ENCODE measurements at places on chromosomes 4 and X.

DNA sequence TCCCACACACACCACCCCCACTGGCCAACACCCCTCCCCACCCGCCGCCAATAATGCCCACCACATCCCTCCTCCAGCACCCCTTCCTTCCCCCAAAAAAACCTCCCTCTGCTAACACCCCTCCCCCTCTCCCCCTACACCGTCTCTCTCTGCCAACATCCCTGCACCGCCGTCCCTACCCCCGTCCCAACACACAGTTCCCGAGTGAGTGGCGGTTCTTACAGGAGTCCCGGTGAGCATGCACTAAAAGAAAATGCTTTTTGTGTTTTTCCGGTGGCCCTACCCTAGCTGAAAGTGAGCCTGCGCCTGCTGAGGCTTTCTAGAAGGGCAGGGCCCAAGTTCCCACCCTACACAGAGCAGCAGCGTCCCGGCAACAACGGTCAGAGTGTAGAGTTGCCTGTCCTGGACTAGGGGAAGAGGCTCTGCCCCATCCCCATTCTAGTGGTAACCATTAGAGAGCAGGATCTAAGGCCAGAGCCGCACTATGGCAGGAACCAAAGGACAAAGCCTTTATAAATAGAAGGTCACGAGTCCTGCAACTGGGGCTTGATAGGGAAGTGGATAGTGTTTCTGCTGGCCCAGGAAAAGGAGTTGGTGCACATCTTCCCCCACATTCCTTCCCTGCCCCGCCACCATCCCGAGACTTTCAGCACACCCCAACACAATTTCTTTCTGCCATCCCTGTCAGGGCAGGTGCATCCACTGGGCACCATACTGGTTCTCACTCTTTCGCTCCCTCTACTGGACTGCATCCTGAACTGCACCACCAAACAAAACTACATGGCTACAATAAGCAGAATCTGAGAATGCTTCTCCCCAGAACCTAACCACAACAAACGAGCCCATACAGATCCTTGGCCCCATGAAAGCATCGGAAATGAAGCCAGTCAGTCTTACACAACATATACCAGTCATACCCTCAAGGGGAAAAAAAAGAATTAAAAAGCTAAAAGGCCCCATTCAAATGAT, 78.1 kb upstream of the PAGE3 start:
- peak; percentile 58 for DNase-seq

- DNase-seq = no peak
Observed at GRCh38 chr4:123229286-123229685, 167.3 kb upstream of the SPRY1 start.

GRCh38 chr4:145276050-145276449, 95.7 kb upstream of the OTUD4 start:
- no peak for DNase-seq

GRCh38 chrX:121832446-121832845, 785.0 kb downstream of the GLUD2 start:
- DNase-seq = no peak

DNA sequence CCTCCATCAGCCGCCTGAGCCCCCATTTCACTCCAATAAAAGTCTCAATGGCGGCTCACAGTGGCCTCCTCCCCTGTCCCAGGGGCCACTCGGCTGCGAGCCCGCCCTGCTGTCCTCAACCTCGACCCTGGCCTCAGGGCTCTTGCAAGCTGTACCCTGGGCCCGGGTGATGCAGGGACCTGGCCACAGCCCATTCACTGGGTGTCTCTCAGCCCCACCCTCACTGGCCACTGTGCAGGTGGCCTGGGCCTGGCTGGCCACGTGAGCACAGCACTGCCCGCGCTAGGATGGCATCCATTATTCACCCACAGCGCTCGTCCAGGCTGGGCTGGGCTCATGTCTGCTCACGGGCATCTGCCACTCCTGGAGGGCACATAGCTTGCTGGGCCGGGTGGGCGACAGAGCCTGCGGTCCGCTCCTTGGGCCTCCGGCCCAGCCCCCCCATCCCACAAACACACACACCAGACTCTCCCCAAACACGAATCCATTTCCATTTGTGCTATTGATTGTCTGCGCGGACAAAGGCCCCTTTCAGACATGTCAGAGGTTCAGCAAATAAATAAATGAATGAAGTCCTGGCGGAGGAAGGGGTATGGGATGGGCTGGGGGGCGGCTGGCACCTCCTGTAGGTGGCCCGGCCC, 16.5 kb upstream of the FGFR3 start:
- no peak for DNase-seq

- no peak for DNase-seq
Observed at GRCh38 chr4:42736527-42737195, 79.8 kb upstream of the ATP8A1 start.

DNA sequence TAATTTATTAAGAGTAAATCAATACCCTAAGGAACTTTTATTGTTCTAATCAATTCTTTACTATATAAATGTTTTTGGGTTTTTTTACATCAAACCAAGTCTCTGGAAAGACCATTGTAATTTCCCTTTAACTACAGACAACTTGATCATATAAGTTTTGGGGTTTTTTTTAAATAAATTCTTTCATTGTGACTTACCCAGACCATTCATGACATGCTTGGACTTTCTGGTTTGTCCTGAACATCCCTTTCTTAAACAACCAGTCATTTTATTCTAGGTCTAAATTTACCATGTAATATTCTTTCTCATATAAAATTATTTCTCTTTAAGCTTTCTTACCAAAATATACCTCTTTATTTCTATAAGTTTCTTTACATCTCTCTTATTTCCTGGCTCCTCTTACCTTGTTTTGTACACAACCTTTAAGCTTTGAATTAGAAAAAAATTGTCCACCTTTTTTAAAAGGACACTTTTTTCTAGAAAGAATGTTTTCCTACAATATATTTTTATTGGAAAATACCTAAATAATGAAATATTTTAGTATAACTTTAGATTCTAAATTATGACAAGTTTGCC, 8.4 kb downstream of the CNGA1 start:
- no peak for DNase-seq

DNA sequence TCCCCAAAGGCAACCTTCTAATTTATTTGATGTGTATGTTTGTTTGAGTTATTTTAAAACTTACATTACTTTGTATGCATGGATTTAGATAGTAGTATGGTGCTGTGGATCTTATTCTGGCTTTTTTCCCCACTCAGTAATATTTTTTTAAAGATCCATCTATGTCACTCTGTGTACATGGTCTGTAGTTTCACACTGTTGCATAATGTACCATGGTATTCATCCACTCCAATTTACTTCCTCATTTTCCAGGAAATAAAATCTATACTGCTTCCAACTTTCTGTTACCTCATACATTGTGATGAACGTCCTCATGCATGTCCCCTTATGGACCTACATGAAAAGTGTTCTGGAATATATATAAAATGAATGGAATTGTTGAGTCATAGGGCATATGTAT, 17.6 kb downstream of the ARMCX2 start:
- no peak for DNase-seq

DNA sequence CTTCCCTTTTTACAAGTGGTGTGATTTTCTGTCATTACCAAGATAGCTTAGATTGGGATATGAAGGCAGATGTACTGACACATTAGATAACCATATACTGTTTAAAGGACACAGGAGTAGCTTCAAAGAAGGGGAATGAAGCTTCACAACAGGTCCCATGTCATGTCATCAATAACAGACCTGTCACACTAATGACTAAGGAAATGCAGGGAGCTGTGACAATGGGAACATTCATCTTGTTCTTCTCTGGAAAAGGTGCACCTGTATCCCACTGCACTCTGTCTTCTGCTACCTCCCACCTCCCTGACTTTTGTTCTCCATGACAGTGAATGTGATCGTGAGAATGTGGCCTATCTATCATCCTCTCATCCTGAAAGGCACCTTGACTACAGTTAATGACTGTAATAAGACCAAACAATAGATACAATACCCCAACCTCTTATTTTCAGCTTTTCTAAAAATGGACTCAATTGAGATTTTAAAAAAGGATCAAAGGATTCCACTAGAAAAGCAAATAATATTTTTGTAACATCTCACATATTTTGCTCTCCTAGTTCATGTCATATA, 472.5 kb downstream of the STPG2 start:
- no peak for DNase-seq

- no peak for DNase-seq
Observed at GRCh38 chr4:182679533-182679932, 237.7 kb downstream of the DCTD start.

- no peak for DNase-seq
Observed at GRCh38 chrX:134364711-134365110, 95.3 kb upstream of the HPRT1 start.

- DNase-seq = no peak
Observed at GRCh38 chr4:130141651-130142050, 1045.7 kb downstream of the C4orf33 start.

DNA sequence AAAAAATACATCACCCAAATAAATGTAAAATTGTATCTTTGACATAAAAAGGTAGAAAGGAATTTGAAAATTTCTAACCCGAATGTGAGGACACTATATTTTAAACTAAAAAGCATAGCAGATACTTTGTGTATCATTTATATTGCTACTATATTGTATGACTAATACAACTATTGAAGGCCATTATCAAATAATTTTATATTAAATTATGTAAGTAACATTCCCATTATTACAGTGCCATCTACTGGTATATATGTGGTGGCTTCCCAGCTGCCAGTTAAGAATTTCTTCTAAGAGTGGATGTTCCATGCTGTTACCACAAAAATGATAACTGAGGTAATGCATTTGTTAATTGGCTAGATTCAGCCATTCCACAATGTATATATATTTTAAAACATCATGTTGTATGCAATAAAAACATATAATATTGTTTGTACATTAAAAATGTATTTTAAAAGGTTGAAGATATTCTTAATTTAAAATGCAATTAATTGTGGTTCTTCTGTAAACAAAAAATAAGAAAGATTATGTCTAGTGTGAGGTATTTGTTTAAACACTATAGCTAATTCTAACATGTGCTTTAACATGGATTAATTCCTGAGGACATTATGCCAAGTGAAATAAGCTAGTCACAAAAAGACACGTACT, 65.3 kb downstream of the EGF start:
- no peak for DNase-seq

GRCh38 chr4:128840711-128841318, 31.3 kb downstream of the JADE1 start:
- no peak for DNase-seq

- no peak for DNase-seq
Observed at GRCh38 chr4:122534776-122535175, 78.3 kb upstream of the IL2 start.

DNA sequence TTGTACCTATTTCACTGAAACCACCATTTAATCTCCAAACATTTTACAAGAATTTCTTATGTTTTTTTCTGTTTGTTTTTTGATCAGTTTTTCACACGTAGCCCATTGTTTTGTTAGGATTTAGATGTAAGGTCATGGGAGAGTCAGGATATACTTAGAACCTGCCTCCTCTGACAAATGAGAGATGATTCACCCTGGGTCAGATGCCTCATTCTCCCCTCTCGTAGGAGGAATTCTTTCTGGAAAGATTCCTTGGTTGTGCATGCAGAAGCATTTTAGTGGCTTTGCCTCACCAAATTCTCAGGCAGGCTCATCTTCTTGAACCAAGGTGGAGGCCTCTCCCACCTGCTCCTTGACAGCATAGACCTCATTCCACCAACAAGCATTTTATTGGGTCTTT, 599.3 kb downstream of the SPRY1 start:
- DNase-seq = no peak

DNA sequence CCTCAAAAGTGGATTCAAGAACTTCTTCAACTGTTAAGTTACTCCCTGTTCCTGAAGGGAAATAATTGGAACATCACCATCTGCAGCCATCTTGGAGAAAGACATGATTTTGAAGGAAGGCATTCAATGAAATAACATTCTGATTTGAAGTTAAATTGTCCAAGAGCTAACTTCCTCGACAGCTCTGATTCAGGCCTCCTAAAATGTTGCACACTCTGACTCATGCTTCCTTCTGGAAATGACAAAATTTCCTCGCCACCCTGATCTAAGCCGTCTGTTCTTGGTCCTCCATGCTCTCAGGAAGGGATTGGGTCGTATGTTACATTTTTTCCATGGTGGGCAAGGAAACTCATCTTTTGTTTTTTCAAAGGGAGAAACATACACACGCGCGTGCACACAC, 496.9 kb upstream of the DIPK2B start:
- no peak for DNase-seq

GRCh38 chr4:78644744-78645330, 93.3 kb downstream of the ANXA3 start:
- no peak for DNase-seq

- no peak for DNase-seq
Observed at GRCh38 chrX:132272826-132273225, 53.6 kb upstream of the RAP2C start.

DNA sequence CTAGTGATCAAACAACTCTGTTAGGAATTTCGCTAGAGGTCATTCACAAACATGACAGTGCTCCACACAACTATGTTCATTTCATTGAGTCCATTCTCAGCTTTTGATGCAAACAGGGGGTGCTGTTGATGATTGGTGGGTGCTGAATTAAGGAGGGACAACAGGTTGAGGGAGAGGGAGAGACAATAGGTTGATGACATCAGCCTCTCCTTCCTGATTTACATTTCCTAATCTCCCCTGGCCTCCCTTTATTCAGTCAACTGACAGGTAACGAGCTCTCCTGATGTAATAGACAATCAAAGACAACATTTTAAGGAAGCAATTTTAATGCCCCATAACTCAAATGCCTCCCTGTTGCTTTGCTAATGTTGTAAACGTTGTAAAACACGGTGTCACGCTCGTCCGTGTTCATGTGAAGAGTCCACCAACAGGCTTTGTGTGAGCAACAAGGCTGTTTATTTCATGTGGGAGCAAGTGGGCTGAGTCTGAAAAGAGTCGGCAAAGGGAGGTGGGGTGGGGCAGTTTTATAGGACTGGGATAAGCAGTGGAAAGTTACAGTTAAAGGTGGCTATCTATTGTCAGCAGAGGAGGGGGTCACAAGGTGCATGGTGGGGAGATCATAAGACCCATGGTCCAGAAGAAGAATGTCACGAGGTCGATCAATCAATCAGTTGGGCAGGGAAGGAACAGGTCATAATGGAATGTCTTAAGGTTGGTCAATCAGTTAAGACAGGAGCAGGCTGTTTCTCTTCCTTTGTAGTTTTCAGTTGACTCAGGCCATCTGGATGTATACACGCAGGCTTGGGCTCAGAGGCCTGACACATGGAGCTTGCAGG, 4.8 kb upstream of the GAR1 start:
- DNase-seq = no peak

- no peak for DNase-seq
Observed at GRCh38 chr4:181278941-181279340, 964.3 kb upstream of the TENM3 start.

DNA sequence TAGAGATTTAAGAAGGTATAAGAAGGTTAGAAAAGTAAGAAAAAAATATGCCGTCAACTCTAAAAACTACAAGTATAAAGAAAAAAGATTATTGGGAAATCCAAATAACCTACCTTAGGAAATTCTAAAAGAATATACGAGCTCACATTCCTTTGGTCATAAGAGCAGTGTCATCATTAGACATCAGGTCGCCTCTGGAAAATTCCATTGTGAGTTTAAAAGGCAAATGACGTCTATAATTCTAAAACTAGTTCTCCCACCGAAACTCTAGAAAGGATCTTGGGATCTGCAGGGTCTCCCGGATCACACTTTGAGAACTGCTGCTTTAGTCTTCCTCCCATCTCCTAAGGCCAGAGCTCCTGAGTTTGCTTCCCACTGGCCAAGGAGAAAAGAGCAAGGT, 518 bp upstream of the SAT1 start:
- DNase-seq = no peak

GRCh38 chrX:39067866-39068265, 266.6 kb downstream of the MID1IP1 start:
- no peak for DNase-seq

GRCh38 chr4:183599690-183600089, 59.3 kb downstream of the RWDD4 start:
- no peak for DNase-seq

Data from vagina (tissue), 2 donors.